ENCODE measurements at places on chromosomes 1 and 21.

- DNase-seq: no peak
Measured at GRCh38 chr1:14597343-14598006, 1.0 kb upstream of the KAZN start.

DNA sequence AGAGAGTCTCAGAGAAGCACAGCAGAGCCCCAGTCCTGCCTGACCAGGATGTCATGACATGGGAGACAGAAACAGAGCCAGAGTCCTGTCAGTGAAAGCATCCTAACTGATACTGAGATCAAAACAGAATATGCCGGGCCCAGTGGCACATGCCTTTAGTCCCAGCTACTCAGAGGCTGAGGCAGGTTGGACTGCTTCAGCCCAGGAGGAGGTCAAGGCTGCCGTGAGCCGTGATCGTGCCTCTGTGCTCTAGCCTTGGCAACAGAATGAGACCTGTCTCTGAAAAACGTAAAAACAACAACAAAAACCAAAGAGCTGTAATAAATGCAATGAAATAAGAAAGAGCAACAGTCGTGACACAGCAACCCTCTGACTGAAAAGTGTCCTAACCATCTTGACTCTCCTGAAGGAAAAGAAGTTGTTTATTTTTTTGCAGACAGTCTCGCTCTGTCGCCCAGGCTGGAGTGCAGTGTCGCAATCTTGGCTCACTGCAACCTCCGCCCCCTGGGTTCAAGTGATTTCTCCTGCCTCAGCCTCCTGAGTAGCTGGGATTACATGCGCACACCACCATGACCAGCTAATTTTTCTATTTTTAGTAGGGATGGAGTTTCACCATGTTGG is 189.2 kb downstream of the SLC45A1 start:
- no peak for DNase-seq

GRCh38 chr1:31704271-31705079 is 658 bp upstream of the COL16A1 start:
- no peak for DNase-seq

DNA sequence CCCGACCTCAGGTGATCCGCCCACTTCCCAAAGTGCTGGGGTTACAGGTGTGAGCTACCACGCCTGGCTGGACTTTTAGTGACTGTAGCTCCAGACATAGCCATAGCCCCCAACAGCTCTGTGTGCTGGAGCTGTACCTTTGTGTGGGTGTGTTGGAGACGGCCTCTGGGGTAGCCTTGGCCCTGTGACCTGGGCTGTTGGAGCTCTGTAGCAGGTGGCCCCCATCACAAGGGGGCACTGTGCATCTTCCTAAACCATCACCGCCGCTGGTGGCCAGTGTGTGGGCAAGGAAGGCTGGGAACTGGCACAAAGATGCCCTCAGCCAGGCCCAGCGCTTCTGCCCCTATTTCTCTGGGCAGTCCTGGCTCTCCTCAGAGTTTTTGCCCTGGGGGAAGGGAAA is 38.4 kb upstream of the FOXO6 start:
- DNase-seq: no peak

GRCh38 chr1:85585799-85586198 is 5.2 kb downstream of the CCN1 start:
- DNase-seq: no peak

DNA sequence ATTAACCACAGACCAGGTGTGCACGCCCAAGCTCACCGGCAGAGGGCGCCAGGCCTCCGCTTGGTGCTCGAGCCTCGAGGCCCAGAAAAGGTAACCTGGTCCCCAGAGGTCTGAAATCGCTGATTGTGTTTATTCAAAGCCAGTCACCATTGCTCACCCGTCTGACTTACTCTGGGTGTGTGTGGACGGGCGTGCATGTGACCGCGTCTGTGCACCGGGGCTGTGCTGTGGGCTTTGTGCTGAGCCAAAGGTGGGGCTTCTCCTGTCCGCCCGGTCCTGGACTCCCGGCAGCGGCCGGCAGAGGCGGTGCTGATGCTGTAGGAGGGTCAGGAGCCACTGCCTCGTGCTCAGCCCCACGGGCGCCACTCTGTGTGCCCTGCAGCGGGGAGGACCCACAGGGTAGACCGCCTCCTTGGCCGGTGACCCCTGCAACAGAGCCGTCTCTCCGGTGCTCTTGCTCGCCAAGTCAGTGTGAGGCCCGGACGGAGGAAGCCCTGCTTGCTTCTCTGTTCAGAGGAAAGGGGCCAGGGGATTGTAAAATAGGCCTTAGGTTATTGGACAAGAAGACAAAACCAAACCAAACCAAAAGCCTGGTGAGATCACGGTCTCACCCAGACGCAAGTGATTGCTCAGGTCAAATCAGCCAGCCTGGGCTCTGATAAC is 32.0 kb upstream of the BTG2 start:
- peak; percentile 96 for DNase-seq

DNA sequence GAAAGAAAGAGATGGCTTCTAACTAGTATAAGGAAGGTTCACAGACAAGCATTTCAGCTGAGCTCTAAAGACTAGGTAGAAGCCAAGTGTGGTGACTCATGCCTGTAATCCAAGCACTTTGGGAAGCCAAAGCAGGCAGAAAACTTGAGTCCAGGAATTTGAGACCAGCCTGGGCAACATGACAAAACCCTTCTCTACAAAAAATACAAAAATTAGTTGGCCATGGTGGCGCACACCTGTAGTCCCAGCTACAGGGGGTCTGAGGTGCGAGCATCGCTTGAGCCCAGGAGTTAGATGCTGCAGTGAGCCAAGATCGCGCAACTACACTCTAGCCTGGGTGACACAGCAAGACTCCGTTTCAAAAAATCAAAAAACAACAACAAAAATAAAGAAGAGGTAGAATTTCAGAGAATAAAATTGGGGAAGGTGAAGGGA is 27.8 kb downstream of the FBXO42 start:
- DNase-seq: no peak

GRCh38 chr1:111603979-111604378 is 15.6 kb upstream of the RAP1A start:
- no peak for DNase-seq

- no peak for DNase-seq
Measured at GRCh38 chr1:209988706-209989105, 50.7 kb downstream of the SYT14 start.

- DNase-seq: no peak
Measured at GRCh38 chr1:6502000-6502891, 10.8 kb upstream of the PLEKHG5 start.

DNA sequence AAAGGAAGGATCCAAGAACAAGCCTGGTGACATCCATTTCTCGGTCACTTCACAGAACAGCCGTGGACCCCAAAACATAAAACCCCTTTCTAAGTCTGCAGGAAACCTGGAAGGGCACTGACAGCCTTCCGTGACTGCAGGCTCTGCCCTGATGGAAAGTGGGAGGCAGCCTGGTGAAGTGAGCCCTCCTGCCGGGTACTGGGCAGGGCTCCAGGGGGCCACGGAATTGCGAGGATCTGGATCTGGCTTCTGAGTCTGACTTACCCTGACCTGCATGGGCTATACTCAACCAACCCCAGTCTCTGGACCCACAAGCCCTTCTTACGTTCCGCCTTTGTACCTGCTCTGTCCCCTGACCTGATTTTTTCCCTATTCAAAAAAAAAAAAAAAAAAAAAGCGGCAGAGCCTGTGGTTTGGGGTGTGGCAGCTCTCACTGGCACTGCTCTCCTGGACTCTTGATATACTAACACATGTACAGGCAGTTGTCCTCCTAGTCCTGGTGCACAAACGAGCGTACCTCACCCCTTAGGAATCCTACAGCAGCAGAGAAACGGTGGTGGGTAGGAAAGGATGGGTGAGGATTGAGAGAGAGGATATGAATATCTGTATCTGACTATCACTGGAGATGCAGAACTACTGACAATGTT is 82.9 kb downstream of the BEND5 start:
- no peak for DNase-seq

GRCh38 chr1:56639211-56639610 is 5.9 kb upstream of the PRKAA2 start:
- DNase-seq: no peak

- DNase-seq: no peak
Measured at GRCh38 chr1:69263921-69264391, 303.8 kb upstream of the LRRC7 start.

DNA sequence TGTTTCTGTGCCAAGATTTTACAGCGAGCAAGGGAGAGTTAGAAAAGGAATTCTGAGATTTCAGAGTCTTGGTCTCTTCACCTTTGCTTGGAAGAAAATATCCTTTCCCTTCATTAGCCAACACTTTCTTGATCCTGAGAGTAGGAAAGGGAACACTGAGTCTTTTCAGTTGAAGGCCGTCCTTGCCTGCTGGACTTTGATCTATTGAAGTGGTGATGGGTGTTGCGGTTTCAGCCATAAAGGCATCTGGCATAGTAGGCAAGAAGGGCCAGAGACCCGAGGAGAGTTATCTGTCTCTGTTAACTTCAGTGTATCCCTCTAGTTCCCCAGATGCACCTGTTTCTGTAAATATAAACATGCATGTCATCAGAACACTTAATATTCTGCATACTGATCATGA is 9.7 kb downstream of the SELE start:
- DNase-seq: no peak

DNA sequence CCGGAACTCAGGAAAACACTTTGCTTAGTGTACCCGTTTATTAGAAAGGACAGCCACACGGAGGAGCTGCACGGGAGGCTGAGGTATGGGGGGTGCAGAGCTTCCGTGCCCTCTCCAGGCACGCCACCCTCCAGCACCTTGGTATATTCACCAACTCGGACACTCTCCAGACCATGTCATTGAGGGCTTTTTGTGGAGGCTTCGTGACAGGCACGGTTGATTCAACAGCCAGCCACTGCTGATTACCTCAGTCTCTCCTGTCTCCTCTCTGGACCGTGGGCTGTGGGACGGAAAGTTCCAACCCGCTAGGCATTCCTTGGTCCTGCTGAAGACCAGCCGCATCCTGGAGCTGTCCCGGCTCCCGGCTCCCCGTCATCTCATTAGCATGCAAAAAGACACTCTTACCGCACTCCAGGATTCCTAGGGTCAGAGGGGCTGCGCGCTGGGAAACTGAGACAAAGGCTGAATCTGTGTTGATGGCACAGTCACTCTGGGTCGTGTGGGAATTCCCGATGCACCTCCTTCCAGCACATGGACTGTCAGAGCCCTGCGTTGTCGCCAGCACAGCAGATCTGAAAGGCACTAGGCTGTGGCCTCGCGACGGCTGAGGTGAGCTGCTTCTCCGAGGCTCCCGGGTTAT is 65.6 kb downstream of the PRKCZ start:
- DNase-seq: peak; percentile 86

DNA sequence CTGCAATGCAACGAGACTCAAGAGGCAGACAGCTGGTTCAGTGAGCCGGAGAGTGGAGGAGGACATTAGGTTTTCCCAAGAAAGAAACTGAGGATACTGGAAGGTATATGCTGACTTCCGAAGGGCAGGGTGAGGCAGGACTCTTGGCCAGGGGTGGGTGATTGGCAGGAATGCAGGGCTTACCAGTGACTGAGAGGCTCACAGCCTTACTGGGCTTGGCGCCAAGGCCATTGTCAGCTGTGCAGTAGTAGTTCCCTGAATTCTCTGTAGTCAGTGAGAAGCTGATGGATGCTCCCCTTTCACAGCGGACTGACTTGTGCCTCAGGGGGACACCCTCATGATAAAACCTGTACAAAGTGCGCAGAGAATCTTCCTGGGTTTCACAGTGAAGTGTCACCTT is 9.6 kb downstream of the FCRL5 start:
- peak; percentile 11 for DNase-seq

- DNase-seq: no peak
Measured at GRCh38 chr1:181743878-181744312, 260.6 kb downstream of the CACNA1E start.

DNA sequence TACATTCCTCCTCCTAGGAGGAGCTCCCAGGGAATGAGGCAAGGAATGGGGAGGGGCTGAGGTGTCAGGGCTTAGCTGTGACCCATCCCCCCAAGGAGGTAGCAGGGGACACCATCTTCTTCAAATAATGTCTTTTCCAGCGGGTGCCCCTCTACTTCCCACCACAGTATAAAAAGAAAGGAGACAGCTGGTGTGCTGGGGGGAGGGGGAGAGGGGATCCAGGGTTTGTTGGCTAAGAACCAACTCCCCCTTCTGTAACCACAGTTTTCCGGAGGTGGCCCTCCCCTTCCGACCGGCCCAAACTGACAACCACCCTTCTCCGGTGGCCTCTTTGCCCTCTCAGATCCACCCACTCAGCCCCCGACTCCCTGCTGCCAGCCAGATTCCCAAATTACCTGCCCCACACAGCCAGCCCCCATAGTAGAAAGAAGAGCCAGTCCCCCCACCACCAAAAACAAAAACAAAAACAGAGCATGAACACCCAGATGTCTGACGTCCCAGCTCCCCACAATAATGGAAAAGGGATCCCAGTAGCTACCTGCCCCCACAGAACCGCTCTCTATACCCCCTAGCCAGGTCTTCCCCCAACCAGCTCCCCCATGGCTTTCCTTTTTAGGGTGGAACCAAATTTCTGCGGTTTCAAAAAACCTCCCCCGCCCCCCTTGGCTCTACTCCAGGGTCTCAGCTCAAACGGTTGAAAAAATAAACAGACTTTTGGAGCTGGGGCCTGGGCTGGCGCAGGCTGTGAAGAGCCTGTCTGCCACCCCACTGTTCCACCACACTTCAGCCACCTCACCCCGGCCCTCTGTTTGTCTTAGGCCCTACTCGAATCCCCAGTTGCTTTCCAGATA is 2.1 kb downstream of the ARHGEF2 start:
- no peak for DNase-seq

Measured in posterior cingulate gyrus (tissue), 11 donors.